ENCODE measurements at places on chromosomes 6 and 20.

DNA sequence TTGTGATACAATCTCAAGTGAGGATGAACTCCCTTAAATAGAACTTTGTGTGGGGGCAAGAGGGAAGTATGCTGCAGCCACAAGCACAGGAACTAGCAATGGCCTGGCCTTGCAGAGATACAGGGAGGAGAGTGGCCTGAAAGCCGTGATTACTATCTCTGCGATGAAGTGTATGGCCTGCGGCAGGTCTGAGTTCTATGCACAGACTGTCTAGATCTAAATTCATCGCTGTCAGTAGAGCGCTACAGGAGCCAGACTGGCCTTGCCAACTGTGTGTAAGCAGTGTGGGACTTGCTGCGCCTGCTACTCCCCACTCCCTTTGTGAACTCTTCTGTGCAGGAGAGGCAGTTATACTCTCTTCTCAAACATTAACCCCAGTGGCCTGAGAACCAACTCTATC lies 997.0 kb downstream of the GRIK2 start:
- no peak for DNase-seq

- DNase-seq = no peak
These were observed 881 bp upstream of the AIG1 start for GRCh38 chr6:143059663-143060353.

GRCh38 chr6:139230391-139230840 lies 61.4 kb downstream of the TXLNB start:
- DNase-seq = no peak

DNA sequence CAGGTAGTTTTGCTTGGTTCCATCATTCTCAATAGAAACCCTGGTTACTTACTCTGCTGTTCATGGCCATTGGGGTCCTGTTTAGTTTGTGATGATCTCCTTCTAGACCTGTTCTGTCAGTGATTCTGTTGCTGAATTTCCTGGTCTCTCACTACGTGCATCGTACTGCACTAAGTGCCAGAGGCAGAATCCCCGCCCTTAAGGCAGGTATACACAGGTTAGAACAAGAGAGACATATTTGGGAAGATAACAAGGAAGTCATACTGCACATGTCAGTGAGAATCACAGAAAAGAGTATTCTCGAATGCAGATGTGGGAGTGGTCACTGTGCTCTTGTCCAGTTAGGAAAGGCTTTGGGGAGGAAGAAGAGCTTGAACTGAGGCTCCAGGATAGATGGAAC lies 148.1 kb upstream of the MYLIP start:
- no peak for DNase-seq

- no peak for DNase-seq
These were observed 53.6 kb downstream of the CDC40 start for GRCh38 chr6:110233770-110234374.

DNA sequence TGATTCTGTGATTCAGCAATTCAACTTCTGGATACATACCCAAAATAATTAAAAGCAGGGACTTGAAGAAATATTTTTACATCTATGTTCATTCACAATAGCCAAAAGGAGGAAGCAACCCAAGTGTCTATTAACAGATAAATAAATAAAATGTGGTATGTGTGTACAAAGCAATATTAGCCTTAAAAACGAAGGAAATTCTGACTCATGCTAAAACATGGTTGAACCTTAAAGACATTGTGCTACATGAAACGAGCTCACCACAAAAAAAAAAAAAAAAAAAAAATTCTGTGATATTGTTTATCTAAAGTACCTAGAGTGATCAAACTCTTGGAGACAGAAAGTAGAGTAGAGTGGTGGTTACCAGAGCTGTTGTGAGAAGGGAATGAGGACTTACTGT lies 54.8 kb upstream of the TFAP2D start:
- no peak for DNase-seq

- DNase-seq = no peak
These were observed 2.8 kb upstream of the RBPJL start for GRCh38 chr20:45303586-45304463.

- DNase-seq = no peak
These were observed 73.6 kb downstream of the TRERF1 start for GRCh38 chr6:42378125-42378524.

- DNase-seq = no peak
These were observed 5.6 kb downstream of the CYP24A1 start for GRCh38 chr20:54167909-54168872.

DNA sequence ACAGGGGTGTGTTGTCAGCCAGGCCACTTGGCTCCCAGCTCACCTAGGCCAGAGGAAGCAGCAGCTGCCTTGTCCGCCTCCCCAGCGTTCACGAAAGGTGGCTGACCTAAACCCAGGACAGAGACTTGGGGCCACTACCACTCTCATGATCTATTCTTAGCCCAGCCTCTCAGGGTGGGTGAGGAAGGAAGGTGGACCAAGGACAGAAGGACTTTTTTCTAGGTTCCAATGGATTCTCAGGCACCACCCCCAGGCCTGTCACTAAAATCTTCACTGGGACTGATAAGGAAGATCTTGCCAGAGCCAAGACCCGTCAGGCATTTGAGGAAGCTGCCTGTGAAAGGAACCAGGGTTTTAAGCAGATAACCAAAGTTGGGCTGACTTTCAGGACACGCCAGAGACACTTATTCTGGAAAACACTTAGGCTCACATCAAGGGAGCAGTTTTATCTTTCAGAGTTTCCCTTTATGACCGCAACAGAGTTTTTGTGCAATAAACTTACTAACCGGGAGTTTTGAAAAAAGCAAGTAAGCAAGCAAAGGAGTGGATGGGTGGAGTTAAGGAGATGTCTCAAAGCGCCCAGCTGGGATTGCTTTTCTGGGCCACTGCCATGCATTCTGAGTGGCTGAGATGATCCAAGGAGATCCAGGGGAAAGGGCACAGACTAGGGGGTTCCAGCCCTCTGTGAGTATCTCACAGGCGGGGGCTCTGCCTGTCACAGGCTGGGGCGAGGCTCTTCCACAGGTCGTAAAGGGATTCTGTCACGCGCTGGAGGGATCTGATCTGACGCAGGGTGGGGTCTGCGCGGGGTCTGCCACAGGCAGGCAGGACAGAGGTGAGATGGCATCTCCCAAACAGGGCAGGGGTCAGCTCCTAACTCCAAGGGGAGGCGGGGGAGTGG lies 989 bp downstream of the FITM2 start:
- no peak for DNase-seq

DNA sequence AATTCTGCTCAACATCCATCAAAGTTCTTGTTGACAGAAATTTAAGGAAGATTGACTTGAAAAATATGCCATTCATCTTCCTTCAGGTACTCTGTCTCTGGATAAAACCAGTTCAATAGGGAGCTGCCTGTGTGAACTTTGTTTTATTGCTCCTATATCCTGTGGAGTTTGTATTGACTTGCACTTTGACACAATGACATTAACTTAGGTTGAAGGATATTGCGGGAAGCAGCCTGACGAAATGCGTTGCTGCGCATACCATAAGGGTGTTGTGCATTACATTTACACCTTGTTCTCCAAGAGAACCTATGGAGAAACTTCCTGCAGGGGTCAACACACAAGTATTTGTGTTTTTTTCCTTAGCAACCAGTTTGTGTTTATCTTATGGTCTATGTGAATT lies 185.4 kb upstream of the GRIK2 start:
- DNase-seq = no peak

- no peak for DNase-seq
These were observed 49.9 kb downstream of the SLC35A1 start for GRCh38 chr6:87522686-87523085.

GRCh38 chr6:45655745-45656476 lies 278.2 kb upstream of the SUPT3H start:
- no peak for DNase-seq

GRCh38 chr6:160513836-160514235 lies 150.2 kb downstream of the LPA start:
- no peak for DNase-seq

DNA sequence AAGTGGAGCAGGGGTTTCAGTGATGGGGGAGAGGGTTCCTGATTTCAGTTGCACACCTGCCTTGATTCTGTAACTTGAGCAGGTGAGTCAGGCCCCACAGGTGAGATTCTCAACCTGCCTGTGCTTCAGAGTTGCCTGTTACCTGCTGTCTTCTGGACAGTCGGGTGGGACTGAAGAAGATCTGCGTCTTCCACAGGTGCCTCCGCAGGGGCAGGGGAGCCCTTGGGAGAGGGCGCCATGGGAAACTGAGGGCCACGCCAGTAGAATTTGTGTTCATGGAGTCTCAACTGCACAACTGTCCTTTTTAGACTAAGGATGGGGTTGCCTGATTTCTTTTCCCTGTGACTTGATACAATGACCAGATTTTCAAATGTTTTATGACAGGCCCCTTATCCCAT lies 5.2 kb downstream of the UNC93A start:
- DNase-seq = no peak

GRCh38 chr6:75081921-75082320 lies 123.9 kb downstream of the COL12A1 start:
- DNase-seq = no peak

- DNase-seq = no peak
These were observed 283.7 kb upstream of the SOX4 start for GRCh38 chr6:21309807-21310221.

GRCh38 chr6:143125864-143126573 lies 65.3 kb downstream of the AIG1 start:
- no peak for DNase-seq

DNA sequence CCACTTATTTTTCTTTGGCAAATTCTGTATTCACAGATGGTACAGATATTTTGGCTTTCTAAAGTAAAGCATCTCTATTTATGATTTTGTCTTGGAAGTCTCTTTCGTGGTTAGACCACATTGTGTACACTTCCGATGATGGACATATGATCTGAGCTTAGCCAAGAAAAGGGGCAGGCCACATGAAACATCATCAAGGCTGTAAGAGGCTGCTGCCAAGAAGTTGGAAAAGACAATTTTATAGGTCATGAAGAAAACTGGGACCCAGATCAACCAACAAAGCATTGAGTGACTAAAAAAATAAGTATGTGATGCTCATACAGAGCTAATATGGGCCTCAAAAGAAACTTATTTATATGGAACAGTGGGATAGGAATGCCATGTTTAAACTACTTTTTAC lies 266.4 kb downstream of the HAO1 start:
- DNase-seq = peak; percentile 4

- no peak for DNase-seq
These were observed 47.2 kb downstream of the MAFB start for GRCh38 chr20:40641809-40642208.

GRCh38 chr20:59664421-59664941 lies 60.1 kb downstream of the PHACTR3 start:
- DNase-seq = no peak

DNA sequence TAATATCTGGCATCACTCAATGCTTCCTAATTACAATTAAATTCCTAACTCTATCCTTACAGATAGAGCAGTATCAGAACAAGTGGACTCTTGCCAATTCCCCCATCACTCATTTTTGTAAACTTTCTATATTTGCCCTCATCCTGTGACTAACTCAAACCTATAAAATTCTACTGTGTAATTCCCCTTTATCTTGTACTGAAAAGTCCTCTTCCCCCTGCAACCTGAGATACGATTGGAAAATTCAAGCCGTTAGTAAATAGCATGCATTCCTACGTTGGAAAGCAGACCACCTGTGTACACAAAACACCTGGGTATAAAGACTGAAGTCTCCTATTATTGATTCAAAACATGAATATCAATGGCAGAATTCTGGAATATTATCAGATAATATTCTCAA lies 70.4 kb upstream of the KCNQ5 start:
- no peak for DNase-seq

- DNase-seq = peak; percentile 24
These were observed 814.8 kb downstream of the MAFB start for GRCh38 chr20:39874049-39874893.

- peak; percentile 45 for DNase-seq
These were observed 21.0 kb upstream of the RSPH4A start for GRCh38 chr6:116595247-116595646.

DNA sequence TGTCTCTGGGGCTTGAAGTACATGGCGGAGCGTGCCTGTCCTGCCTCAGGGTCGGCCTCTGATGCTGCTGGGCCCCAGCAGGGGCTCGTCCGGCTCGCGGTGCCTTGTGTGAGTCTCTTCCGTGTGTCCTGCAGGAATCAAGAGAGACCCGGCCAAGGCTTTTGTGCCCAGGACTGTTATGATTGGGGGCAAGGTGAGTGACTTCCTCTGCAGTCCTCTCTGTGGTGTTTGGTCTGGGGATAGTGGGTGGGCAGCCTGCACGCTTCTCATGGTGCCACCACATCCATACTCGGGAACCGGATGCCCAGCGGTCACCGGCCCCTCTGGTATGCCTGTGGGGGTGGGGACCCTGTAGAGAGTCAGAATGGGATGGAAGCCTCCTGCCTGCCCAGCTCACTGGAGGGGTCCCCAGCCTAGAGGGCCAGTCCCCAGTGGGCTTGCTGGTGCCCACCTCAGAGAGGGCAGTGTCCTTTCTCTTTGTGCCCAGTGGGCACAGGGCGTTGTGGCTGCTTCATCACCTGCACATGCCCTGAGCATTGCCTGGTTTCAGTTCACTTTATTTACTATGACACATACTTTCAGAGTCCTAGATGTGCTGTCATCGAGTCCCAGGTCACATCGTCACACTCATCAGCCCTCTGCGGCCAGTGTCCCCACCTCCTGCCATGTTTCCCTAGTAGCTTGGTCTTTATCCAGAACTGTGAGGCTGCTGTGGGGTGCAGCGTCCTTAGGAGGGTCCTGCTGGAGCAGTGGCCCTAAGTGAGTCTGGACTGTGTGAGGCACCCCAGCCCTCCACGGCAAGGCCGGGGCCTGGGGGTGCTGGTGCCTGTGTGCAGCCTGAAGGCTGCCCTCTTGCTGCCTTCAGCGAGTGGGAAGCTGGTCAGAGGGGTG lies 40.7 kb downstream of the PYGB start:
- DNase-seq = no peak

GRCh38 chr6:156658186-156658965 lies 118.8 kb upstream of the ARID1B start:
- DNase-seq = no peak

DNA sequence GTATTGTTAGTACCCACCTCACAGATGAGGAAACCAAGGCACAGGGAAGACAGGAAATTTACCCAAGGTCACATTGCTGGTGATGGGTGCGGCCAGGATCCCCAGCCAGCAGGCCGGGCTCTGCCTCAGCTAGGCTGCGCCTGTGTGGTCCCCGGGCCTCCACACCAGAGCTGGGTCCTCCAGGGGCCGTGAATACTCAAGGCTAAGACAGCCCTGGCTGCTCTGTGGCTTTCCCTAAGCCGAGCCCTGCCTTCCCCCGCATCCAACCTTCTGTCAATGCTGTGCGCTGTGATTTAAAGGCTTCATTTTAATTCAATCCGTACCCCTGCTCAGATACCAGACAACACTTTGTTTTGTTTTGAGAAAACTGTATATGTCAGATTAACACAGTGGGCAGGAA lies 246.7 kb downstream of the TTLL2 start:
- DNase-seq = no peak

GRCh38 chr20:46695892-46696291 lies 6.6 kb upstream of the TP53RK start:
- no peak for DNase-seq

- DNase-seq = no peak
These were observed 8.5 kb downstream of the ISM1 start for GRCh38 chr20:13229538-13229937.

DNA sequence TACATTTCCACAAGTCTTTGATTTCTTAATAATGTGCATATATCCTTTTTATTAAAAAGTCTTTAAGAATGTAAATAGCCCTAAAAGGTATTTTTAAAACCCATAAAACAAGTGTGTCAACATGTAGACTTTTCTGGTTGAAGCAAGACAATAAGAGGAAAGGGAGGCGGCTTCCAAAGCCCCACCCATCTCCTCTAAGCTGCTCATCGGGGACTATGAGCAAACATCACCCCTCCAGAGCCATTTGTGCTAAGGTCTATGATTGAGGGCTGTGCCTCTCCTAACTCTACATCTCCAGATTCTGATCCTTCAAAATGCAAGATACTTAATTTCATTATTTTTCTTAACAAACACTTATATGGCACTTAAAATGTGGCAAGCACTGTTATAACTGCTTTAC lies 2.5 kb upstream of the NAA20 start:
- DNase-seq = no peak

All from DMS79 (cell line).